Activated B cell treated with CpG ODN at 0.5 μM for 24 hours (primary cell): ENCODE measurements at places on chromosomes 5 and 9.
A peak's percentile ranks its signal among the peaks of the same experiment; 100 is the strongest.

- no peak overlapping the region for H3K27ac ChIP-seq
- no peak for DNase-seq
- H3K36me3 ChIP-seq, result peaks cover 35% of the 10 kb centered on the region
- no peak overlapping the region for H3K4me3 ChIP-seq
- H3K27me3 ChIP-seq, result no peaks in the 10 kb centered on the region
Observed at GRCh38 chr5:14510156-14510734, 71.3 kb upstream of the OTULINL start.

DNA sequence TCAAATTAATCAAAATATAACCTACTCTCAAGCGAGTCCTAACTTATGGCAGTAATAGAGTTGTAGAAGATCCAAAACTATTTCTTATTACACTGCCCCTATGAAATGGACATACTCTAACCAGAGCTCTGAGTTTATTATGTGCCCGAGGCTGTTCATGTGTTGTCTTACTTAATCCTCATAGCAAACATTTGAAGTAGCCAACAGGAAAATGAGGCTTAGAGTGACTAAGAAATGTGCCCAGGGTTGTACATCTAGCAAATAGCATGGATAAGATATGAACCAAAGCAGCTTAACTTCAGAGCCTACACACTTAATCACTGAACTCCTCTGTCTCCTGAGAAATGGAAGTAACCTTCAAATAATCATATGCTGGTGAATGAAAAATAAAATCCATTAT is 1551.7 kb downstream of the MAT2B start:
- H3K4me3 ChIP-seq, result no peak overlapping the region
- no peak overlapping the region for H3K27ac ChIP-seq
- no peak for DNase-seq
- no peaks in the 10 kb centered on the region for H3K27me3 ChIP-seq

- no peaks in the 10 kb centered on the region for H3K4me1 ChIP-seq
- no peak overlapping the region for H3K4me3 ChIP-seq
- H3K27ac ChIP-seq, result no peak overlapping the region
- H3K36me3 ChIP-seq, result no peaks in the 10 kb centered on the region
- no peaks in the 10 kb centered on the region for H3K27me3 ChIP-seq
Observed at GRCh38 chr5:52579391-52579790, 208.3 kb upstream of the ITGA1 start.

GRCh38 chr5:32869216-32869615 is 158.1 kb downstream of the NPR3 start:
- no peak overlapping the region for H3K4me3 ChIP-seq
- no peaks in the 10 kb centered on the region for H3K4me1 ChIP-seq
- H3K27me3 ChIP-seq, result no peaks in the 10 kb centered on the region
- no peaks in the 10 kb centered on the region for H3K36me3 ChIP-seq
- DNase-seq, result no peak

DNA sequence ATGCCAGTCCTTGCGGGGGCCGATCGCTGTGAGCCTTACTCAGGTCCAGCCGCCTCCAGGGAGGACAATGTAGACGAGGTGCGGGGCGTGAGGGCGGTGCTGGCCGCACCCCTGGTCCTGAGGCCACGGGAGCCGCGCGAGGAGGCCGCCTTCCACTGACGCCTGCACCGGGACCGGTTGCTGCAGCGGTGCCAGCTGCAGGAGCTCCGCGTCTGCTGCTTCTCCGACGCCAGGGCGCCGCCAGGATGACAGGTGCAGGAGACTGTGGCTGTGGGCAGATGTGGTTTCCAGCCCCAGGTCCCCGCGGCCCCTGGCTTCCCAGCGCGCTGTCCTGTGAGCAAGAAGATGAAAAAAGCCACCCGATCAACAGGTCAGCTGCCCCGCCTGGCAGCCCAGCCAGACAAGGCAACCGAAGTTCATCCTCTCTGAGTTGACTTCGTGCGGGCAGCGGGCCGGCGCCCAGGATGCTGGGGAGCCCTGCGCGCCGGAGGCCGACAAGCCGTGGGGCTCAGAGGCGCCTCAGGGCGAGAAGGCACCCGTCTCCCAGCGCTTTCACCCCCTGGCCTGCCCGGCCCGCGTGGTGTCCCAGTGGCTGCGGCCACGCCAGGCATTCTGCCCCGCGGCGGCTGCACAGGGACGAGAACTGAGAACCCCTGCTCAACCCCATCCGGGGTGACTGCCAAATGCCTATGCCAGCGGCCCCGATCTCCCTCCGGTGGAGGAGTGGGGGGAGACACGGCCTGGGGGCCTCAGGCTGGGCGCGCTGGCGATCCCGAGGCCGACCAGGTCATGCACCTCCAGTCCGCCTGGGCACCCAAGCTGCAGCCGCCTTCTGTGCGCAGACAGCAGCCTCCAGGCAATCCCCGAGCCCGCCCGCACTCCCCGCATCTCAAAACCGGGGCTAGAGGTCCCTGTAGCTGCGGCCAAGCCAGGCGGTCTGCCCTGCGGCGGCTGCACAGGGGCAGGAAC is 43.4 kb upstream of the BICD2 start:
- peaks cover 37% of the 10 kb centered on the region for H3K27me3 ChIP-seq
- DNase-seq, result peak; percentile 30
- no peak overlapping the region for H3K27ac ChIP-seq
- no peaks in the 10 kb centered on the region for H3K36me3 ChIP-seq
- peak overlapping the region; percentile 70 for H3K4me3 ChIP-seq

- peaks cover 6% of the 10 kb centered on the region for H3K4me1 ChIP-seq
- H3K27me3 ChIP-seq, result no peaks in the 10 kb centered on the region
- DNase-seq, result no peak
- H3K36me3 ChIP-seq, result peaks cover 17% of the 10 kb centered on the region
- H3K27ac ChIP-seq, result no peak overlapping the region
Observed at GRCh38 chr5:62421414-62421813, 8.9 kb downstream of the IPO11 start.

DNA sequence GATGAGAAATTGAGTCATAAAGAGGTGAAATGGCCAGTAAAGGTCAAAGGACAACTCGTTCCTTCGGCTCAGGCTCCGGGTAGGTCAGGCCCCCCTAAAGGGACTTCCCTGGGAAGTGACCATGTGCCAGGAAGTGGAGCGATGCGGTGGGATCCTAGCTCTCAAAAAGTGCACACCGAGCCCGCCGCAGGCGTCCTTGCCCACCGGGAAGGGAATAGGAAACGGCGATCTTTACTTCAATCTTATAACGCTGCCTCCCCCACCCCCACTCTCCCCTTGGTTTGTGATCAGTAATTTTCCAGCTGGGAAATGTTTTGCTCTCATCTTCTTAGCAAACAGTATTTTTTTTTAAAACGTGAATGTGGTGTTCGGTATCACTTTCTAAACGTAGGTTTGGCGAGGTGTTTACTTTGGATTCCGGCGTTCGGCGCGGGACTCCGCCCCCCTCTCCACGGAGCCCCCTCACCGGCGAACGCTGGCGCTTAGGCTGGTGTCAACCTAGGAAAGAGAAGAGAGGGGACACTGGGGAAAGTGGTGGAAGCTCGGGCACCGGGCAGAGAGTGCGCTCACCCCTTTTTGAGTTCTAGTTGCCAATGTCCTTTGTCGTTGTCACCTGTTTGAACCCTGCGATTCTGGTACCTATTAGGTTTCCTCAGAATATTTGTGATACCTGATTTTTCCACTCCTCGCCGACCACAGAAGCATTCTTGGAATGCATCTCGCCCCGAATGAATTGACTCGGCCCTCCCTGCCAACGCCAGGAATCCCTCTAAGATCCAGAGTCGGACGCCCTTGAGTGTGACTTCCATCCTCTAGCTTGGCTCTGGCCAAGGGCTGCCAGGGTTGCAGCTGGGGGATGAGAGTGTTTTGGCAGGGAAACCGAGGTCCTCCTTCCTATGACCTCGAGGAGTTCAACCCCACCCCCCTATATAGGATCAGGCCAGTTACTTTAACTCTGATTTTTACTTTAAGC is 1.8 kb upstream of the KLF4 start:
- H3K4me1 ChIP-seq, result peaks cover 28% of the 10 kb centered on the region

DNA sequence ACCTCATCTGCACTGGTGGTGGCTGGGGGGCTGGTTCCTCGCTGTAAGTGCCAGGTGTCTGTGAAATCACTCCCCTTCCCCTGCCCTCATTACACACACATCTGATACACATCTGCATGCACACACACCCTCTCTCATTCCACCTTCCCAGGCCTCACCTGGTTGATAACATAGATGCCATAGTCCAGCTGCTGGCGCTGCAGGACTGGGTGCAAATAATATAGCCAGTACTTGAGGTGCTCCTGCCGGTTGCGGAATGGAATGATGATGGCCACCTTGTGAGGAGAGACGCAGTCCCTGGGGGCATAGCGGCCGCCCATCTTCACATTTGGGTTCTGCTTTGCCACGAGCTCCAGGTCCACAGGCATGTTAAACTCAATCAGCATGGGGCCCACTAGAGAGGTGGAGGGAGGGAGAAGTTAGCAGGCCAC is 32.1 kb downstream of the B4GALT1 start:
- H3K27me3 ChIP-seq, result no peaks in the 10 kb centered on the region
- H3K27ac ChIP-seq, result peak overlapping the region; percentile 97

- DNase-seq, result no peak
- no peaks in the 10 kb centered on the region for H3K36me3 ChIP-seq
- H3K27me3 ChIP-seq, result peaks cover 34% of the 10 kb centered on the region
- no peak overlapping the region for H3K4me3 ChIP-seq
- peaks cover 2% of the 10 kb centered on the region for H3K4me1 ChIP-seq
Observed at GRCh38 chr5:174312270-174312617, 266.7 kb downstream of the NSG2 start.
